ENCODE measurements at places on chromosomes 4 and X. TPM values are rescaled to one million over a fixed set of nuclear protein-coding genes. Genes with fewer than 3 reads are reported as not detected.

- H3K27me3 ChIP-seq = no peaks in the 10 kb centered on the region
- no peak overlapping the region for H3K27ac ChIP-seq
- H3K4me3 ChIP-seq = 0 out of 3 replicates have a peak overlapping the region, but pooled peaks have one; percentile 54
- peak; percentile 57 for DNase-seq
Measured at GRCh38 chrX:128781506-128781905, 729.3 kb upstream of the ACTRT1 start.

GRCh38 chrX:86930419-86930818 lies 587.2 kb upstream of the KLHL4 start:
- H3K4me3 ChIP-seq = no peak overlapping the region
- no peak overlapping the region for H3K27ac ChIP-seq
- no peaks in the 10 kb centered on the region for H3K4me1 ChIP-seq
- H3K27me3 ChIP-seq = no peaks in the 10 kb centered on the region

GRCh38 chr4:74190919-74191397 lies 33.0 kb downstream of the MTHFD2L start:
- no peaks in the 10 kb centered on the region for H3K27me3 ChIP-seq
- no peak overlapping the region for H3K4me3 ChIP-seq
- H3K4me1 ChIP-seq = no peaks in the 10 kb centered on the region
- no peak for DNase-seq
- H3K36me3 ChIP-seq = no peaks in the 10 kb centered on the region
- no peak overlapping the region for H3K27ac ChIP-seq

- DNase-seq = no peak
- H3K27me3 ChIP-seq = no peaks in the 10 kb centered on the region
- no peaks in the 10 kb centered on the region for H3K36me3 ChIP-seq
Measured at GRCh38 chrX:50874876-50875275, 35.7 kb upstream of the BMP15 start.

DNA sequence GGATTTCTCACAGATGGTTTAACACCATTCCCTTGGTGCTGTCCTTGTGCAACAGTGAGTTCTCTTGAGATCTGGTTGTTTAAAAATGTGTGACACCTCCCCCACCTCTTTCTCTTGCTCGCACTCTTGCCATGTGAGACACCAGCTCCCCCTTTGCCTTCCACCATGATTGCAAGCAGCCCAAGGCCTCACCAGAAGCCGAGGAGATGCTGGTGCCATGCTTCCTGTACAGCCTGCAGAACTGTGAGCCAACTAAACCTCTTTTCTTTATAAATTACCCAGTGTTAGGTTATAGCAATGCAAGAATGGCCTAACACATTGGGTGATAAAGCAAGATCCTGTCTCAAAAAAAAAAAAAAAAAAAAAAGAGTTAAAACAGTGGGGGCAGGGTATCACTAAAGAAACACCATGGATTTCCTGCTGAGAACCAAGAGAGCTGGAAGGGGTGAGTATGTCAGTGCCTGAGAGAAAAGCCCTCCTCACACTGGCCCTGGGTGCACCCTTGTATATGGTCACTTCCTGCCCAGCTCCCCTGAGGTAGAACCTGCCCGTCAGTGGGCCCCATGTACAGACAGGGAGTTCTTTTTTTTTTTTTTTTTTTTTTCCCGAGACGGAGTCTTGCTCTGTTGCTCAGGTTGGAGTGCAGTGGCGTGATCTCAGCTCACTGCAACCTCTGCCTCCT lies 46.4 kb downstream of the APOO start:
- peaks cover 49% of the 10 kb centered on the region for H3K36me3 ChIP-seq
- no peak overlapping the region for H3K27ac ChIP-seq
- no peaks in the 10 kb centered on the region for H3K27me3 ChIP-seq
- H3K4me1 ChIP-seq = no peaks in the 10 kb centered on the region
- DNase-seq = no peak
- H3K4me3 ChIP-seq = no peak overlapping the region

DNA sequence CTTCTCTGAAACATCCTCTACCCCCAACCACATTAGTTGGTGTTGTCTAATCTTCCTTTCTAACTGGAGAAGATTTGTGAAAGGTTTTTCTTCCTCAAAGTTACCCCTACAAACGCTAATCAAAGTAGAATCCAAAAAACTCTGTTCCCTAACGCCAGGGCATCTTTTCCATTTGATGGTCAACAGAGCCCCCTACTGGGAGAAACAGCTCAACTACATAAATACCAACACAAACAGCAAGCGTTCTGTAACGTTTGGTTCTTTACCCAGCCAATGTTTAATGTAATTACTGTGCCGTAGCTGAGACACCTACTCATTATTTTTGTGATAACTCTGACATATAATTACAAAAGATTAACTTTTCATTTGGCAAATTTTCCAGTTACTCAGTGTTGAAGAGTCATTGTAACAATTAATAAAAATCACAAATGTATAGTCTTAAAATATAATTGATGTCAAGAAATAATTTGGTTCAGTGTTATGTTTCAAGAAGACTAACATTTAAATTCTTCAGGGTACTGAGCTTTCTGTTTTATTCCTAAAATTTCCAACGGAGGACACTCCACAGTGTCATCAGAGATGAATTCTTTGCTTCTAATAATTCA lies 94.9 kb upstream of the TBC1D9 start:
- H3K27me3 ChIP-seq = no peaks in the 10 kb centered on the region
- H3K4me3 ChIP-seq = no peak overlapping the region
- H3K4me1 ChIP-seq = no peaks in the 10 kb centered on the region
- no peaks in the 10 kb centered on the region for H3K36me3 ChIP-seq
- no peak for DNase-seq
- H3K27ac ChIP-seq = no peak overlapping the region

- no peaks in the 10 kb centered on the region for H3K36me3 ChIP-seq
- H3K27me3 ChIP-seq = no peaks in the 10 kb centered on the region
- no peak overlapping the region for H3K4me3 ChIP-seq
- no peak for DNase-seq
Measured at GRCh38 chrX:104130808-104131207, 18.5 kb downstream of the ZCCHC18 start.

- H3K4me1 ChIP-seq = no peaks in the 10 kb centered on the region
- H3K27ac ChIP-seq = no peak overlapping the region
- H3K36me3 ChIP-seq = no peaks in the 10 kb centered on the region
Measured at GRCh38 chr4:11669156-11669555, 240.5 kb upstream of the HS3ST1 start.

DNA sequence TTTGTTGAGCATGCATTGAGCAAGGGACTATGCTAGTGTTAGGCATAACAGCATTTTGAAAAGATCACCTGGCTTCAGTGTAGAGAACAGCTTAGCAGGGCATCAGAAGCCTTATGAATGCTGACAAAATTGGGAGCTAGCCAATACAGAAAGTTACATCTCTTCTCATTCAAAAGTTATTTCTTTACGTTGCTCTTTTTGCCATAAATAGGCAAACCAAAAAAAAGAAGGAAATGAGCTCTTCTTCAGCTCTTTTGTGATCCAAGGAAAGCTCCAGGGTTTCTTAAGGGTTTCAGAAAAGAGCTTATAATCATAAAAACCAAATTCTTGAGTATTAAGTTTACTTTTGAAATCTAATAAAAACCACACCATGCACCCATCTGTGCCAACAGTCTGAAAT lies 35.2 kb upstream of the LNX1 start:
- H3K4me3 ChIP-seq = no peak overlapping the region
- H3K27me3 ChIP-seq = no peaks in the 10 kb centered on the region
- no peak overlapping the region for H3K27ac ChIP-seq
- H3K4me1 ChIP-seq = no peaks in the 10 kb centered on the region

- peaks cover 92% of the 10 kb centered on the region for H3K27me3 ChIP-seq
- H3K27ac ChIP-seq = no peak overlapping the region
- H3K4me1 ChIP-seq = no peaks in the 10 kb centered on the region
- H3K4me3 ChIP-seq = no peak overlapping the region
Measured at GRCh38 chr4:1405636-1406393, 427 bp downstream of the NKX1-1 start.

DNA sequence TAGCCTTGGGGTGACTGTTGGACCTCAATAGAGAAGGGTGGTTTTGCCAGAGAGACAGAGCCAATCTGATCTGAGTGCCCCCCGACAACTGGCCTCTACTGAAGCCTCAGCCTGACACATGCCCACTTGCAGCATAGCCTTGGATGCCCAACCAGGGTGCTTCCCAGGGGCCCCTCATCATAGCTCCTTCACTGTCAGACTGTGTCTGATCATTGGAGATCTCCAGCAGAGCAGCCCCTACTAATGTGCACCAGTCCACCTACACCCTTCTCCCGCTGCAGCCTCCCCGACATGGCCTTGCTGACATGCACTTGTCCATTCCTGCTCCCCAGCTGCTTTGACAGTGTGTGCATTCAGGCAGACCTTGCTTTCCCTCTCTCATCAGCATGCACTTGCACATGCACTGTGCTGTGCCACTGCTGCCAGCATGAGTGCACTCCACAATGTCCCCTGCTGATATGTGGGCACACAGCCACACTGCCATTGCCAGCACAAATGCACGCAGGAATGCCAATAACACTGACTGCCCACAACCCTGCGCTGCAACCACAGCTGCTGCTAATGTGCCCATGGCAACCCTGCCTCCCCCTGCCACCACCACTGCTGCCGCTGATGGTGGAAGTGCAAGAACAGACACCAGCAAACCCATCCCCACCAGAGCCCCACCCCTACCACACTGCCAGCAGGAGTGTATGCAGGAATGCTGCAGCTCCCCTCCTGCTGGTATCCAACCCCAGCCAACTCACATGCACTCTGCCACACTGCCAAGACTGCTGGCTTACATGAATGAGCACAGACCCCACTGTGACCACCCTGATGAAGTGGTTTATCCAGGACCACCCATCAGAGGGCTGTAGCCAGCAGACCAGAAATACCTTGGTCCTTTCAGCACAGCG lies 68.1 kb upstream of the ZMAT1 start:
- H3K36me3 ChIP-seq = peaks cover 15% of the 10 kb centered on the region
- H3K27ac ChIP-seq = no peak overlapping the region
- peak; percentile 62 for DNase-seq
- no peaks in the 10 kb centered on the region for H3K4me1 ChIP-seq

Gene HSD17B13
- total RNA-seq = not detected

Gene PCSK1N
- 3.9 TPM for total RNA-seq
